H7 (cell line): ENCODE measurements at places on chromosomes 1 and 21.
A peak's percentile ranks its signal among the peaks of the same experiment; 100 is the strongest.

DNA sequence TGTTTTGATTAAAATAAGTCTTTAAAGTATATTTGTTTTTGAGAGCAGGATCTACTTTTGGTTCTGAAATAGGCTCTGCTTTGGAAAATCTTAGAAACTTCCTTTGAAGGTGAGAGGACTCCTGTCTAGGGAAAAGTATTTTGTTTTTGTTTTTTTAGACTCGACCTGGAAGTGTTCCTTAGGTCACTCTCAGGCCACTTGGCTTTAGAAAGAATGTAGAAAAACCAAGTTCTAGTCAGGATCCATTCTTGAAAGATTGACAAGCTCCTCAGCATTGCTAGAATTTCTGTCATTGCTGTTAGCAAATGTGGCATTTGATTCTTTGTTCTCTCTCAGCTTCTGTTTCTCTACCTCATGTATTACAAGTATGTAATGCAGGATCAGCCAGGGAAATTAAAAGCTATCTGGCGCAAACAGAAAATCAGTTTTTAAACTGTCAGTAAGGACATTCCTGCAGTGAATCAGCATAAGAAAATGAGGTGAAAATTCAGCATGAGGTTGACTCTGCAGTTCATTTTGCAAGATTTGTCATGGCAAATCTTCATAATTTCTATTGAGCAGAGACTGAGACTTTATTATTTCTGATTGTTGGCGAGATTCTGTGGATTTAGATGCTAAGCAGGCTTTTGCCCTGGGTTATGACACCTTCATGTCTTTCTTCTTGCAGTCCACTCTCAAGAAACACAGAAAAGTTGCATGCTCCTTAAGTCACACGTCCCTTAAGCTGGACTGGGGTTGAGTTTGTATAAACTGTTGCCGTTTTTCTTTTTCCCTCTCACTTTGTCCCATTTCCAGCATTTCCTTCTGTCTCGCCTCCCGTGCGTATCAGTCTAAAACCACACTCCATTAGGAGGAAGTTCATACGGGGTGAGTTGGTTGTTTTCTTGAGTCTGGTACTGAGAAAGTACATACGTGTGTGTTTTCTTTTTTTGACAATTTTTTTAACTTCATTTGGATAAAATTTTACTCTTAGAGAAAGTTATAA, 12.6 kb downstream of the NTPCR start:
- no peak for DNase-seq

- DNase-seq, result no peak
These were observed 324.9 kb upstream of the SNX7 start for GRCh38 chr1:98336472-98337083.

DNA sequence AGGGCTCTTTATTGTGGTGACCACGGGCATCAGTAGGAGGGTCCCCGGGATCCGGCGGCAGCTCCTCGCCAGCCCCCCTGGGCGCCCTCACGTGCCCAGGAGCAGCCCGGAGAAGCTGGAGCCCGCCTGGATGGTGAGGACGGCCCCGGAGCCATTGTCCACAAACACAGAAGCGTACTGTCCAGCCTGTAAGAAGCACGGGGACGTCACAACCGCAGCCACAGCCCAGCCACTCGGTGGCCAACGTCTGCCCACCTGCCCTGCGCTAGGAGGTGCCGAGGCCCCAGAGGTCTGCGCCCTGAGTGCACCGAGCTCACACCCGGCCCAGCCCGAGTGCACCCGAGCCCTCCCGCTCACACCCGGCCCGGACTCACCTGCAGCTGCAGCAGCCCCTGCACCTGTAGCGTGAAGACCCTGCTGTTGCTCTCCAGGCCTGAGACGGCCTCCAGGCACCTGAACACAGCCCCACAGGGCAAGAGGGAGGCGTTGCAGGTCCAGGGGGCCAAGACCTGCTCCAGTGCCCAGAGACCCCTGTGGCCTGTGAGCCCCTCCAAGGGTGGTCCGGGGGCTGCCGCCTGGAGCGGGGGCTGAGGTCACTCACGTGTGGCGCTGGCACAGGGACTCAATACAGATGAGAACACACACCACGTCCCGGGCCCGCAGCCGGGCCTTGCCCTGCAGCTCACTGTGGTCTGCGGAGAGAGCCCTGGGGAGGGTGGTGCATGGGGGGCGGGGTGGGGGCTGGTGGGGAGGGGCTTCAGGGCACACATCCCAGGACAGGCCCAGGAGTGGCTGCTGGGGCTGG, 3.9 kb downstream of the C1QTNF12 start:
- no peak for DNase-seq

DNA sequence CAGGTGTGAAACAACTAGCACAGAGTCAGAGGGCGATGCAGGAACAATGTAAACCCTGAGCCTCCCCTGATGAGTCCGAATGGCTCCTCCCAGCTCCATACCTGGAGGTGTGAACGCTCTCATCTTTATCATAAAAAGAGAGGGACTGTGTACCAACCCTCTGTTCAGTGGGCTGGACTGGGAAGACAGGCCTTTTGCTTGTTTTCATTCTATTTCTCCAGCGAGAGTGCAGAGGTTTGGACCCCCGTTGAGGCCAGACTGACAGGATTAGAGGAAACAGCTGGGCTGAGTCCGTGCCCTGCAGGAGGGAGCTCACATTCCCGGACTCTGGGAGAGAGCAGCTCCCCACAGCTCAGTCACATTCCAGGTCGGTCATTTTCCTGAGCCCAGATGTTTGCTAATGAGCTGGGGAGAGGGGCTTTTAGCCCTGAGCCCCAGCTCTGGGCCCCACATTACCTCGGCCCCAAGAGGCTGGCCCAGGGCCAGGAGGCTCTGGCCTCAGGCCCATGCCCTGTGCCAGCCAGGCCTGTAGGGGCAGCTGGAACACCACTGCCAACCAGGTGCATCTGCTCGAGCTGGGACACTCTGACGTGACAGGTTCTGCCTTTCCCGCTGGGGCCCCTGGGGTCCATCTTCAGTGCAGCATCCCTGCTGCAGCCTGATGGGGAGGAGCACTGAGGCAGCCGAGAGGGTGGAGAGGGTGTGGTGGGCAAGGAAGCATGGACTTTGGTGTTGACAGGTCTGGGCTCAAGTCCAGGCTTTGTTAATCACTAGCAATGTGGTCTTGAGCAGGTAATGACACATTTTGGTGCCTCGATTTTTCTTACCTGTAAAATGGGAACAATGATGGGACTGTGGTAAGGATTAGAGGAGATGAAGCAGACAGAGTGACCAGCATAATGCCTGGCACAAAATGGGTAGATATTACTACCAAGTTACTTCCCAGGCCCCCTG, 3.5 kb upstream of the NBL1 start:
- DNase-seq, result peak; percentile 92

DNA sequence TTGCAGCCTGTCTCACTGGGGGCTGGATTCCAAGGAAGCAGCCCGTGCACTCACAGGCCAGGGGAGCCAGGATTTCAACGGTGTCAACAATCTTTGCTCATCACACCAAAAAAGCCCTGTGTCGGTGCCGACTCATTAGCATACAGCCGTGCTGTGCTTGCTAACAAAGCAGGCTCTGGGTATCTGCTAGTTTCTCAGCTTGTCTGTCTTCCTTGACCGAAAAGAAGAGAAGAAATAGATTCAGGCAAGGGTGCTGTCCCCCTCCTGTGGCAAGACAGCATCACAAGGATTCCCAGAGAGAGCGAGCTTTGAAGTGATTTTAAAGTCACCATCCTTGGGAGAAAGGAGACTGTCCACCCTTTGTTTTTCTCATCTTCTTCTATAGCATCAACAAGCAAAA, 214.7 kb downstream of the SDCCAG8 start:
- peak; percentile 68 for DNase-seq

DNA sequence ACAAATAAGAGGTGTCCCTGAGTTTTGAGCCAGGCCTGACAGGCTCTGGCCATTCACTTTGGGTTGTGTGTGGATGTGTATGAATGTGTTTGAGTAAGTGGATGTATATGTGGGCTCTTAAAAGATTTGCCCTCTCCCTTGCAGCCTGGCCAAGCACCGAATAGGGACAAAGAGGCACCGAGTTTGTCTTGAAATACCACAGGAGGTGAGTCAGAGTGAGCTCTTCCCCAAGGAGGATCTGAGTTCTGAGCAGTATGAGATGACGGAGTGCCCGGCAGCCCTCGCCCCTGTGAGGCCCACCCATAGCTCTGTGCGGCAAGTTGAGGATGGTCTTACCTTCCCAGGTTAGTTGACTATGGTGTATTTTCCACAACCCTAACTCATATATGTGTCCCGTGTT, 19.0 kb downstream of the KDM4A start:
- no peak for DNase-seq

DNA sequence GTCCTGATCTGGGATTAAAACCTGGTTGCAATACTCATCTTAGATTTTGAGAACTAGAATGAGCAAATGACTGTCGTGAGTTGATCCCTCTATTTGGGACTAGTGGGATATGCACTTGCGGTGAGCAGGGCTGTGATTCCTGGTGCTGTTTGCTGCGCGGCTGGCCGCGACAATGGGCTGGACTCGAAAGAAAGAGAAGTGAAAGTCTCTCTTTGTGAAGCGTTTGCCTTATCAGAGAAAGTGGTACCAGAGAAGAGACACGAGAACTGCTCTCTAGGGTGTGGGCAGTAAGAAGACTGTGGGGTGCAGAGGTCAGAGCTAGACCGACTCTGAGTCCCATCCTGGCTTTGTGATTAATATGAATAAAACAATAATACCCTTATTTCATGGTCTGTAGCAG, 8.6 kb downstream of the ST6GALNAC3 start:
- no peak for DNase-seq

DNA sequence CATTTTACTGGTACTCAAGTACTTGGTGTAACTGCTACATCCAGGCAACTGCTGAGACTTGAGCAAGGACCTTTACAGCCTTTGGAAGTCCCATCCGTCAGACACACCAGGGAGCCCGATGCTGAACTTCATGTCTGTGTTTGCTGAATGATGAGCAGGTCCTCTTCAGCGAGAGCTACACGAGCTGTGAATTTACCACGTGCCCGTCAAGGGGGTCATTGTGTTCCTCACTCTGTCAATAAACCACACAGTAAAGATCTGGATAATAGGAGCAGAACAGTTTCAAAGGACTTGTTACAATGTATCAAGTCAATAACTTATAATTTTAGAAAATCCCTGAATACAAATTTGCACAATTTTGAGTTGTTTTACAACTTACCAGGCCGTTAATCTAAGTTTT, 427.2 kb downstream of the KIF26B start:
- DNase-seq, result no peak

DNA sequence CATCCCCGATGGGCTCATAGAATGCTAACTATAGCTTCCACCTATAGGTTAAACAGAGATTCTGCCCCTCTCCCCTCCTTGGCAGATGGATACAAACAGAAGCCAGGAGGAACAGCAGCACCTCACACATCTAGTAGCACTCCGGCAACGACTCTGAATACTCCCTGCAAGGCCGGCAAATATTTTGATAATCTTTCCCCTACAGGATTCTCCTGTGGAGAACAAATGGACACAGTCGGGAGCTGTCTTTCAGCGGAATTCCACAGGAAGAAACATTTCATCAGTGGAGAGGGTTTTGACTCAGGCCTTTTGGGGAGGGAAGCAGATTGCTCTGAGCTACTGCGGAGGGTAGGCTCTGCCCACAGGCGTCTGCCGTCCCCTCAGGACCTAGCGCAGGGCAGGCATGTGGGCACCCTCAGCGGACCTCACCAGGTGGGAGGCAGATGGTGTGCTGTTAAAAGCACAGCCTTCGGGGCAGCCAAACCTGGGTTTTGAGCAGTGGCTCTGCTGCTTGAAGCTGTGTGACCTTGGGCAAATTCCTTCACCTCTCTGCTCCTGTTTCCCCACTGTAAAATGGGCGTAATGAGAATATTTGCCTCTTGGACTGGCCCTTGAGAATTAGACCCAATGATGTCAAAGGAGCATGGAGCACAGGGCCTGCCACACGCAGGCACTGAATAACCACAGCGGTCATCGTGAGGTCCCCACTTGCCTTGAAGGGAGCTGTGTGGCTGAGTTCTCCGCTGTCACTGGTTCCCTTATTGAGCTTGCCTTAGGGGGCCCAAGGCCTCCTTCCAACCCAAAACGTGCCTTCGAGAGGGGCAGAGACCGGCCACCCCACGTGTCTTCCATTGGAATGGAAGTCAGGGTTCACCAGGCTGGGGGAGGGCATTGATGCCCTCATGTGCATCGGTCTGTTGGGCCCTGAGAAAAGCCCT, 19.2 kb upstream of the BCAR3 start:
- DNase-seq, result no peak

DNA sequence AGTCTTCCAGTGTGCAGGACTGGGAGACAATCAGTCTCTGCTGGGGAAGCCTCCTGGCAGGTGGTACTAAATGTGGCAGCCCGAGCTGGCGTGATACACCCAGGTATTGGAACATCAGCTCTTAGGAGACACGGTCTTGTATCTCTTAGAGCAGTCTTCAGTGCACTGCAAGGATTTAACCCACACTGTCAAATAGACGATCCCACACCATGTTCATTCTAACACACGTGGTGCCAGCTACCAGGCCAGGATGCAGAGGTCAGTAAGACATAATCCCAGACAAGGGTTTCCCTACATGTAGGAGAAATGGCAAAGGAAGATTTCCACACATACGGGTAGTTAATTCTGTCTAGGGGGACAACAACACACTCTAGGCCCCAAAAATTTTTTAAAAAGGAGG, 8.7 kb downstream of the TRIM11 start:
- no peak for DNase-seq
